ENCODE measurements at places on chromosomes 3 and 15. TPM values are rescaled to one million over a fixed set of nuclear protein-coding genes. Genes with fewer than 3 reads are reported as not detected.

GRCh38 chr3:143132246-143132980, 12.8 kb downstream of the CHST2 start:
- DNase-seq, result no peak

DNA sequence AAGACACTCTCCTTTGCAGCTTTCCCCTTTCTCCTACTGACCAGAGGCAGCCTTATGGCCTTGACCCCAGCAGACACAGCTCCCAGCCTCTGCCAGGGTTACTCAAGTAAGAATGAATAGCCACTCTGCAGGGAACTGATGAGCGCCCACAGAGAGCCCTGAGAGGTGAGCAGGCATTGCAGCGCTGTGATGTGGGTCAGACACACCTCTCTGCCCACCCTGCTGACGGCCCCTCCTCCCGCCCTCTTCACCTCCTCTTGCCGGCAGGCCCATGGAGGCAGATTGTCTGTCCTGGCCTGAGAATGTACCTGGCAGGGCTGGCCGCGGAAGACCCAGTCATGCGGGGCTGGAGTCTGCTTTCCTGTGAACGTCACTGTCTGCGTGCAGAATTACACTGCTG, 512.6 kb upstream of the PPP2R3A start:
- DNase-seq, result no peak

- DNase-seq, result no peak
Observed at GRCh38 chr3:37729119-37729518, 132.6 kb upstream of the CTDSPL start.

- DNase-seq, result no peak
Observed at GRCh38 chr15:99502182-99502581, 63.6 kb upstream of the MEF2A start.

DNA sequence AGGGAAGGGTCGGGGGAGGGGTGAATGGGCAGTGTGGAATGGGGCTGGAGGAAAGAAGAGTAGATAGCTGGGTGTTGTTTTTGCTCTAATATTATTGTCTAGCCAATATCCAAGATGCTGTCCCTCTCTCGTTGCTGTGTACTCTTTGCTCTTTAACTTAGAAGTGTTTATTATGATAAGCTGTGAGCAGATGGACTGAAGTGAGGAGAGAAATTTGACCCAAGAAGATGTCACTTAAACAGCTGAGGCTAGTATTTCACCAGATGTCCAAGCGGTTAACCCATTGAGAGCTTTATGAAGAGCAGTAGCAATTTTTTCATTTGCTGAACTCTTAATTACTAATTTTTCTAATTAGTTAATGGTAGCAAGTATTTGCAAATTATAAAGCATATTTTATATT, 212.2 kb upstream of the TP63 start:
- DNase-seq, result no peak

DNA sequence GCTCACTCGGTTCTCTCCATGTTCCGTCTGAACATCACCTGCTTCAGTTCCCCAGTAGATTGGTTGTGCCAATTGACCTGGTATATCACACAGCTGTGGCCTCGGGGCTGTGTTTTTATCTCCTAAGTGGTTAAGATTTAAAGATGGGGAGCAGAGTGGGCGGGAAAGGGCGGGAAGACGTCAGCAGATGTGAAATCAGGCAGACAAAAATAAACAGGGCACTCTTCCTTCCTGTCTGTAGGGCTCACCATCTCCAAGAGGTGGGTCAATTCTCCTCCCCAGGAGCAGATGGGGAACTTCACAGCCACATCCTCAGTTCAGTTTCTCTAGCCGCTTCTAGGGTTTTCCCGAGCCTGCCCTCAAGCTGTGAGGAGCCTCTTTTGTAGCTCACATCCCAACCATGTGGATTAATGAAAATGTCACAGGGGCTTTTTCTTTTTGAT, 26.8 kb upstream of the LIMD1 start:
- DNase-seq, result no peak

Gene GPR15
- not detected for total RNA-seq
